ENCODE measurements at places on chromosomes 7 and 10.

- H3K4me3 ChIP-seq: no peak overlapping the region
- no peaks in the 10 kb centered on the region for H3K27me3 ChIP-seq
- DNase-seq: no peak
- peaks cover 7% of the 10 kb centered on the region for H3K36me3 ChIP-seq
These were observed 249.0 kb downstream of the C7orf25 start for GRCh38 chr7:42662862-42663261.

DNA sequence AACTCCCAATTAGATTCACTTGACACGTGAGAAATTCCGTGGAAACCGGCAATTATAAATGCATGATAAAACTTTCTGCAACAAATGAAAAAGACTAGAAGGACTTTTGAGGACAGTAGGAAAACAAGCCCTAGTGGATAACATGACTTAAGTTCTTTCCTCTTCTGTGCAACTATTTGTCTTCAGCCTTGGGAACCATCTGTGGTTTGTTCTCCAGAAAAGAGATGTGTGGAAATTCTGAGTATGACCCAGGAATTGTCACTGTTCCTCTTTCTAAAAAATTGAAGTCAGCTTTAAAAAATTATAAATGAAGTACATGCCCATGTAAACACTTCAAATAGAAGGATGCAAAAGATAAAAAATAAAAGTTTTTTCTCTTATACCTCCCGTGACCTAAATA, 128.6 kb upstream of the SVIL start:
- no peak for DNase-seq
- no peaks in the 10 kb centered on the region for H3K36me3 ChIP-seq
- peaks cover 4% of the 10 kb centered on the region for H3K4me1 ChIP-seq
- no peaks in the 10 kb centered on the region for H3K27me3 ChIP-seq
- no peak overlapping the region for H3K4me3 ChIP-seq

GRCh38 chr10:59578741-59579140, 130.9 kb downstream of the SLC16A9 start:
- H3K4me1 ChIP-seq: no peaks in the 10 kb centered on the region
- H3K27ac ChIP-seq: no peak overlapping the region
- no peak for DNase-seq
- no peaks in the 10 kb centered on the region for H3K27me3 ChIP-seq
- H3K36me3 ChIP-seq: no peaks in the 10 kb centered on the region

DNA sequence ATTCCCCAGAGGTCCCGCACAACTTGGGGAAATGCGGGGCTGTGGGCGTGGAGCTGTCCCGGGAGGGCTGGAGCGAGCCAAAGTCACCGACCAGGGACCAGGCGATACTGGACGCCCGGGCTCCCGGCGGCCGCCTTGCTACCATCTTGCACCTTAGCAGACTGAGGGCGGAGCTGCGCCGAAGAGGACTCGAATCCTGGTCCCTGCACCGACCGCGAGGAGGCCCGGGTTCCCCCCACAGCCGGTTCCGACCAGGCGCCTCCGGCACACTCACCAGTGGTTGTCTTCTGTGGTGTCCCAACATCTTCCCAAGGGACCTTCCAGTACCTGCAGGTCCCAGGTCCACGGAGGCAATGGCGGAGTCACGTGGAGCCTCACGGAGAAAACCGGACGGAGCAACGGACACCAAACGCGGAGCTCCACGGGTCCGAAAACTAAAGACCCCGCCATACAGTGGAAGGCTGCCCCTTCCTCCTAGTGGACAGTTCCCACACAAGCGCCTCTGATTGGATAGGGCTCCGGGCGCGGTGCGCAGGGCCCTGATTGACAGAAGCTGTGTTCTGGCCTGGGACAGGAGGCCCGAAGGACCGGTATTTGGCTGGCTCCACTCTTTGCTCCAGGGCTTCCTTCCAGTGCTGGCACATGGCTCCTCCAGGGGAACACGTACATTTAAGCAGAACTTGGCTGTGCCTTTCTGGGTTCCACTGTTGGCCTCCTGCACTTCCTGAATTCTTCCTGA, 124.6 kb upstream of the ZNF479 start:
- no peak overlapping the region for H3K4me3 ChIP-seq
- no peak overlapping the region for H3K27ac ChIP-seq
- no peaks in the 10 kb centered on the region for H3K4me1 ChIP-seq
- no peaks in the 10 kb centered on the region for H3K27me3 ChIP-seq
- H3K36me3 ChIP-seq: peaks cover 7% of the 10 kb centered on the region

- DNase-seq: no peak
- H3K27me3 ChIP-seq: peaks cover 5% of the 10 kb centered on the region
- no peak overlapping the region for H3K4me3 ChIP-seq
These were observed 72.1 kb upstream of the TNRC18 start for GRCh38 chr7:5495581-5496375.

GRCh38 chr10:113553149-113553548, 296 bp downstream of the HABP2 start:
- no peaks in the 10 kb centered on the region for H3K36me3 ChIP-seq
- H3K4me3 ChIP-seq: no peak overlapping the region
- DNase-seq: no peak
- no peaks in the 10 kb centered on the region for H3K4me1 ChIP-seq

DNA sequence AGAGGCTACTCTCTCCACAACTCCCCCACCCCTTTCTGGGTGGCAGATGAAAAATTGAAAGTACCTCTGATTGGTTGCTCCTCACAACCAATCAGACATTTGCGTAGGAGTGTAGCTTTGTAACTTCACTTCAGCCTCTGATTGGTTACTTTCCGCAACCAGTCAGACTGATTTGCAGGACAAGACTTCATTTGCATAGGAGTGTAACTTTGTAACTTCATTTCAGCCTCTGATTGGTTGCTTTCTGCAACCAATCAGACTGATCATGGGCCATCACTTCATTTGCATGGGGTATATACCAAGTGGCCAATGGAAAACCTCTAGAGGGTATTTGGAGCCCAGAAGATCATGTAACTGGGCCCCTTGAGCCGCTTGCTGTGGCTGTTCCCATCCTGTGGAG, 25.6 kb downstream of the CDNF start:
- no peak overlapping the region for H3K27ac ChIP-seq
- peaks cover 4% of the 10 kb centered on the region for H3K27me3 ChIP-seq
- no peaks in the 10 kb centered on the region for H3K4me1 ChIP-seq
- H3K36me3 ChIP-seq: no peaks in the 10 kb centered on the region

DNA sequence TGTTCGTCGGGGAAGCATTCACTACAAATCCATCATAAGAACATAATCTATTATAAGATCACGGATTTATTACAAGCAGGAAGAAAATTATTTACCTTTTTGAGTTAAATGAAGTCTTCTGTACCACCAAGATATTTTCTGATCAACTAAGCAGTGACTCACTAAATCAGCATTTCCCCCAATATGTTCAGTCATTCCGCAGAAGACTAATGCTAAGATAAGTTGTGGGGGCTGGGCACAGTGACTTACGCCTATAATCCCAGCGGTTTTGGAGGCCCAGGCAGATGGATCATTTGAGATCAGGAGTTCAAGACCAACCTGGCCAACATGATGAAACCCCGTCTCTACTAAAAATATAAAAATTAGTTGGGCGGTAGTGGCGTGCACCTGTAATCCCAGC, 144.2 kb upstream of the EGR2 start:
- no peak overlapping the region for H3K4me3 ChIP-seq
- H3K36me3 ChIP-seq: no peaks in the 10 kb centered on the region
- no peak for DNase-seq

GRCh38 chr7:118330388-118330787, 105.9 kb downstream of the ANKRD7 start:
- H3K36me3 ChIP-seq: no peaks in the 10 kb centered on the region
- no peaks in the 10 kb centered on the region for H3K4me1 ChIP-seq
- no peaks in the 10 kb centered on the region for H3K27me3 ChIP-seq
- no peak overlapping the region for H3K4me3 ChIP-seq
- no peak overlapping the region for H3K27ac ChIP-seq
- no peak for DNase-seq

- H3K36me3 ChIP-seq: no peaks in the 10 kb centered on the region
- peaks cover 1% of the 10 kb centered on the region for H3K27me3 ChIP-seq
- H3K4me1 ChIP-seq: peaks cover 17% of the 10 kb centered on the region
- H3K27ac ChIP-seq: no peak overlapping the region
These were observed 6.1 kb downstream of the DNTT start for GRCh38 chr10:96310321-96310669.

- H3K4me1 ChIP-seq: peaks cover 3% of the 10 kb centered on the region
- H3K36me3 ChIP-seq: no peaks in the 10 kb centered on the region
- H3K27ac ChIP-seq: no peak overlapping the region
These were observed 19.3 kb downstream of the MYOF start for GRCh38 chr10:93462881-93463280.

- H3K27me3 ChIP-seq: no peaks in the 10 kb centered on the region
- no peak overlapping the region for H3K27ac ChIP-seq
- no peak for DNase-seq
- H3K4me3 ChIP-seq: no peak overlapping the region
These were observed 32.0 kb downstream of the GPAM start for GRCh38 chr10:112151524-112152039.
